Activated CD4-positive, alpha-beta T cell treated with anti-CD3 and anti-CD28 coated beads, Interleukin-2, Interleukin-6, amounts not matched to agents 100 ng/mL and 50 ng/mL, durations not matched to agents 16 hours and 8 hours (primary cell): ENCODE measurements at places on chromosomes 5 and 9.

DNA sequence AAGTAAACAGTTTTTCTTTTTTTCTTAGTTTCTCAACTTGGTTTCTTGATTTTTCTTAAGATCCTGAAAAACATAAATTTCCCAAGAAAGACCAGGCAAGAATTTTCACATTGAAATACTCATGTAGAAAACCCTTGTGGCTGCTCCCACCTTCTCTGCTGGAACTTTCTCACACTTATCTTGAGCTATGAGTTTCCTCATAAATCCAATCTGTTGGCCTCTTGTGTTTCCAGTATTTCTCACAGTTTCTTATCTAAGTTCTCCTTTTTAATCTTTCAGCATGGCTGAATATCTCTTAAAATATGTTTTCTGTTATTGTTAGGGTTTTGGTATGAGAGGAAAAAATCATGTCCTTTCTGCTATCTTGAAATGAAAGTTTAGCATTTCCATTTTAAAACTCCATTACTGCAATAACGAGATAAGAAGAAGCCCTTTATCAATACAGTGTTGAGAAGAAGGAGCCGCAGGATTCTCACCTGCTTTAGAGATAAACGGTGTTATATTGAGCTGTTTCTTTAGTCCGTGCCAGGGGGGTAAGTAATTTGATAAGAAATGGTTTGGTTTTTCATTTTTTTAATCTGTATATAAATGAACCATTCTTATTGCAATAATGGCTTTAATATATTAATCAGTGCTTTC lies 89.3 kb downstream of the ALDH1A1 start:
- DNase-seq: no peak

GRCh38 chr9:21402386-21403251 lies 6.3 kb upstream of the IFNA8 start:
- DNase-seq: no peak

DNA sequence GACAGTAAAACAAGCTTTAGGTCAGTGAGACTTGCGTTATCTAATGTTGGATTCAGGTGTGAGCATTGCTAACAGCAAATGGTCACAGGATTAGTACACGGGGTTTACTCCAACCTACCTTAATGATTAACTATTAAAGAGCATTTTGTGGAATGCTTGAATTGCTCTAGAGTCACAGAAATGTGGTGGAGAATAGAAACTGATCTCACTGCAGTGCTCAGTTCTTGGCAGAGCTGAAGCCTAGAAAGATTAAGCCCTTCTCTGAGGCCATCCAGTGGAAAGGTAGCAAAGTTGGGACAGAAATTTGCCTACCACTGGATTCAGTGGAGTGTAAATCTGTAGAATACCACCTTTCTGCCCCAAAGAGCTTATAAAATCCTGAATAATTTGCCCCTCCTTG lies 60.9 kb downstream of the ICE1 start:
- DNase-seq: no peak

DNA sequence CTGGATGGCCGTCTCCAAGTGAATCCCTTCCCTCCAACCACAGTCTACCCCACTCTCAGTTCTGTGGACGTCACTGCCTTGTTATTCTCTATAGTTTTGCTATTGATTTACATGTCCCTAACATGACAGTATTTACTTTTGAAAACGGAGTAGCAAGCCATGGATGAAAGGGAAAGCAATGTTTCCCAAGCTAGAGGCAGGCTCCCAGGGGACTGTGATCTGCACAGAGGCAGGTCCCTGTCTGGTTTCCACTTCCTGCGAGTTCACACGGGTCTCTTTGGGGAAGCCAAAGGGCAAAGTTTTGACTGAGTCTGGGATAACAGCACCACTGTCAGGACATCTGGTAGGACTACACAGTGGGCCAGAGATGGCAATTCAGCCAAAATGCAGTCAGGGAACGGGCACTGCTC lies 12.7 kb downstream of the C9orf153 start:
- DNase-seq: no peak

GRCh38 chr5:33611877-33612276 lies 171.1 kb downstream of the TARS1 start:
- no peak for DNase-seq

GRCh38 chr9:15142878-15143534 lies 164.0 kb downstream of the TTC39B start:
- peak; percentile 50 for DNase-seq

DNA sequence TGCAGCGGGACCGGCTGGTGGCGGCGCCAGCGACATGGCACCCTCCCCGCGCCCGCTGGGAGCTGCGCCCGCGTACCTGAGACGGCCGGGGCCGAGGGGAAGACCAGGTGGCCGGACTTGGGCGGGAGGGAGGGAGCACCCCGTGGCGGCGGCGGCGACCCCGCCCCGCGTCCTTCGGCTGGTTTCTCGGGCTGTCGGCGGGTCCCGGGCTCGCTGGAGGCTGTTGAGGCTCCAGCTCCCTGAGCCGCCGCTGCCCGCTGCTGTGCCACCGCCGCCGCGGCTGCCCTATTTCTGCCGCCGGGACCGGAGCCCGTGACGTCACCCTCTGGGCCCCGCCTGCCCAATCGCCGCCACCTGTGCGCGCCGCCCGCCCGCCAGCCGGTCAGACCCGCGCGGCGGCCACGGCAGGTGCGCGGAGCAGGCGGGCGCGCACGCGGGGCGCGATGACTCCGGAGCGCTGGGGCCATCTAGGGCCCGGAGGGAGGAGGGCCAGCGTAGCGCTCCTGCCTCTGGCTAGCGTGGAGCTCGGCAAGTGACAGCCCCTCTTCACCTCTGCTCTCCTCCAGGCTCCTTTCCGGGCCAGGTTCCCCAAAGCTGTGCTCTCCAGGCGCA lies at the start of gene FSTL4:
Gene FSTL4, minus strand, starts transcription at position 293 of the 612 bp plus-strand sequence.
- peak; percentile 14 for DNase-seq

DNA sequence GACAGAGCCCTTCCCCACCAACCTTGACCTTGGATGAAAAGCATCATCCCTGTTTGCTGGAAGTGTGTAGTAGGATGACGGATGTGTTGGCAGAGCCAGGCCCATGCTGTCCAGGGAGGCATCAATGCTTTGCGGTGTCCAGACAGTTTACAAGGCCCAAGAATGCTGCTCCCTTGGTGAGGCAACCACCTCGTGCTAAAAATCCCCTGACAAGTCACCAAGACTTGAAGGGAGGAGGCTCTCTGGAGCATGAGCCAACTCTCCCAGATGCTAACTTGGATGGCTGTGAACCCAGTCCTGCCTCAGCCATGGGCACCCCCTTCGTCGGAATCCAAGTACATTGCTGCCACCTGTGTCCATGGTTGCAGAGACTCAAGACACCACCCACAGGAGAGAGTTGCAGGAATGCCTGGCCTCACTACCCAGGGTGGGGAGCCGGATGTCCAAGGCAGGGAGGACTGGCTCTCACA lies 9.5 kb upstream of the NKD2 start:
- no peak for DNase-seq

- DNase-seq: no peak
These were observed 87.0 kb upstream of the TLE1 start for GRCh38 chr9:81776390-81776789.

- no peak for DNase-seq
These were observed 164.0 kb downstream of the CCDC192 start for GRCh38 chr5:127867022-127867783.

GRCh38 chr5:127392762-127393161 lies 102.2 kb downstream of the MEGF10 start:
- DNase-seq: no peak
